ENCODE measurements at places on chromosomes 1 and 21.

GRCh38 chr1:115136106-115136505 lies 46.8 kb upstream of the TSPAN2 start:
- DNase-seq = no peak

GRCh38 chr1:39508857-39509305 lies 17.4 kb downstream of the BMP8A start:
- no peak for DNase-seq

- DNase-seq = no peak
Measured at GRCh38 chr1:29883986-29884385, 647.7 kb downstream of the PTPRU start.

- DNase-seq = no peak
Measured at GRCh38 chr1:153642161-153642560, 8.3 kb downstream of the CHTOP start.

GRCh38 chr1:22796642-22797041 lies 86.0 kb downstream of the EPHB2 start:
- no peak for DNase-seq

DNA sequence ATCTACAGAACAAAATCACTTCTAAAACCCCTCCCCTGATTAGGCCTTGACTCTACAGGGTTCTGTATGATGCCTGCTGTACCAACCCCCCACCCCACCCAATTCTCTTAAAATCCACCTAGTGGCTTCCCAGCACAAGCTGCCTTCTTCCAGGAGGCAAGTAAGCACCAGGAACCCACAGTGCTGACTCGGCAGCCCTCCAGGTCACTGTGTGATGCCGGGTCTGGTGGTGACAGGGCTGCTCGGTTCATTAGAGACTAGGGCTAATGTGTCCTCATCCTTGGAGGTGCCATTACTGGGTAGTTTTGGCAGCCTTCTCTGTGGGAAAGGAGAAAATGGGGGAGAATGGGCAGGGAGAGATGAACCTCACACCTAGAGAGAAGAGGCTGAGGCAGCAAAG lies 363.5 kb downstream of the PTPRU start:
- DNase-seq = no peak

- no peak for DNase-seq
Measured at GRCh38 chr21:43282358-43283120, 113.7 kb downstream of the CRYAA start.

DNA sequence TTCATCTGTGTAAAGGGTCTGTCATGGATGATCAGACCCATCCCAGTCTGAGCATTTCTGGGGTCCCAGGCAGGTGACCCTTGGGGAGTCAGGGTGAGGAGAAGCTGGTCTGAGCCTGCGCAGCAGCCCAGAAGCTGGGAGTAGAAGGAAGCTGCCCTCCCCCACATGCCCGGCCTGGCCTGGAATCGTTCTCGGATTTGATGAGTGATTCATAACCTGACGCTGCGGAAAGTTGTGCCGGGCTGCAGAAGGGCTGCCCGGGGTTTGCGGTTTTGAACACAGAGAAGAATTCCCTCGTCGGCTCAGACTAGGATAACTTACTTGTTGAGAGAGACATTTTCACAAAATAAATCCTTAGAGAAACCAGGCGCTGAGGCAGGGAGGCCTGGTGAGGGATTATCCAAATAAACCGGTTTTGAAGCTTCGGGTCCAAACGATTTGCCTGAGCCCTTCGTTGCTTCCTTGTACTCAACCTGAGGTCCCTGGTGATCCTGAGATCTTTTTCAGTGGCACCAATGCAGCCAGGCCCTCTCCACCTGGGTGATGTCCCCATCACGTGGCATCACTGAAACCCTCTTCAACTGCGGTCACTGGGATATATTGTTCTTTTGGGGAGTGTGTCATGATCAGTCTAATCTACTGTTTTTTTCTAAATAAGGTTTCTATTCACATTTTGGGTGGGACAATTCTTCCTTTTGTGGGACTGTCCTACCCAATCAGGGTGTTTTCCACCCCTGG lies 29.2 kb downstream of the EPHB2 start:
- DNase-seq = no peak

DNA sequence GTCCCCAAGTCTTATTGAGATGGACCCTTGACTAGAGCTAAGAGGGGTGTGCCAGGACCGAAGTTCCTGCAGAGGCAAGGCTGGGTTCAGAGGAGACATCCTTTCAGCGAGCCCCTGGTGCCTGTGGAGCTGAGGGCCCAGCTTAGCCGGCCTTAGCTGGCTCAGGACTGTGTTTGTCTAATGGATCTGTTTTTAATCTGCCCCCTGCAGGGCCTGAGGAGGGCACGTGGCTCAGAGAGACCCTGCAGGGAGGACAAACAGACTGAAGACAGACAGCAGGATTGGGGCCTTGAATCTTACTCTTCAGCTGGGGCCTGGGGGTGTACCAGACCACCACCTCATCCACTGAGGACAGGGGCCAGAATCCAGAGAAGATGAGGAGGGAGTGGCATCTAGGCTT lies 1.6 kb downstream of the CRABP2 start:
- DNase-seq = no peak

GRCh38 chr1:116934586-116935207 lies 25.0 kb downstream of the PTGFRN start:
- DNase-seq = no peak

DNA sequence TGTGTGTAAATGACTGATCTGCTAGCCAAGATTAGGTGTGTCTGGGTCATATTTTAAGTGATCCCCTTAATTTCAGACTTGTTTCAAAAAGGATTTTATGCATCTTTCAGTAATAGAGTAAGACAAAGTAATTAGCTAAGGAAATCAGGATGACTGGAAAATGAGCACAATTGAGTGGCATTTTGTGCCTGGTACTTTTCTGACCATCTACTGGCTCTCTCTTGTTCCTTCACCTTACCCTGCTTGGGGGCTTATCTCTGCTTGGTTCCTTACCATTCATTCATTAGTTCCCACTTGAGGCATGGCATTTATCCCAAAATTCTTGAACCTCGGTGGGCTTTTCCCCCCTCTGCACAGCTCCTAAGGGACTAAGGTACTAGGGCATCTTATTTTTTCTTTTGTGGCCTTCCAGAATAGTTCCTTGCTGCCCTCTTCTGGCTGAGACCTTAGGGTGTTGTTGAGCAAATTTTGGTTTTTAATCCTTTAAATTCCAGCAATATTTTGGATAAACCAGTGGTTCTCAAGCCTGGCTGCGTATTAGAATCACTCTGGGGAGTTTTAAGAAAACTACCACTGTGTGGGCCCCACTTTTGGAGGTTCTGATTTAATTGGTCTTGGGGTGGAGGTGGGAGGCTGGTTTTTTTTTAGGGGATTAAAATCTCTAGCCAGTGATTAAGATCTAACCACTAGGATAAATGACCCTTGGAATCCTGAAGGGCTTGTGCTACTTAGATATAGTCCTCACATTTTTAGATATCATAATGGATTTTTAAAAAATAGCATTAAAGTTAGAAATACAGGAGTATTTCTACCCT lies 50.8 kb downstream of the HS2ST1 start:
- no peak for DNase-seq

DNA sequence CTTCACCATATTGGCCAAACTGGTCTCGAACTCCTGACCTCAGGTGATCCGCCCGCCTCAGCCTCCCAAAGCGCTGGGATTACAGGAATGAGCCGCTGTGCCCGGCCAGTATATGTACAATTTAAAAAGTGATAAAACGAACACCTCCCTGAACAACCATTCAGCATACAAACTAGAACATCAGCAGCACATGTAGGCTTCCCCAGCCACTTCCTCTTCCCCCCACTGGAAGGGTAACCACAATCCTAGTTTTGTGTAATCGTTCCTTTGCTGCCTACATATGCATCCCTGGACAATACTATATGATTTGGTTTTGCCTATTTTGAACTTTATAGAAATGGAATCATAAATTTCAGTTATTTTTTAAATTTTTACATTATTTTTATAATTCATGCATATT lies 60.4 kb downstream of the DESI2 start:
- DNase-seq = no peak

DNA sequence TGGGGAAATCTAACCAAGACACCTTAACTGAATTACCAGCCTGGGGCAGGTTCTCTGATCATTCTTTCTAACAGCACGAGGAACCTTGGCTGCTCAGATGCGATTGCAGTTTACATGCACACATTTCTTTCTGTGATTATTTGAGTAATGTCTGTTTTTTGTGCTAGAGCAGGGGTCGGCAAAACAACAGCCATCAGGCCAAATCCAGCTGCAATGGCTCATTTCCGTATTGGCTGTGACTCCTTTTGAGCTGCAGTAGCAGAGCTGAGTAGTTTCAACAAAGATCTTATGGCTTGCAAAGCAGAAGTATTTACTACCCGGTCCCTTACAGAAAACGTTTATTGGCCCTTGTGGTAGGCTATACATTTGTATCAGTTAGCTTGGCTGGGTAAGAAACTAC lies 37.1 kb downstream of the ZBTB18 start:
- no peak for DNase-seq

- peak; percentile 16 for DNase-seq
Measured at GRCh38 chr1:113812661-113813135, 422 bp upstream of the RSBN1 start.

- no peak for DNase-seq
Measured at GRCh38 chr1:48536477-48536876, 64.5 kb upstream of the SPATA6 start.

DNA sequence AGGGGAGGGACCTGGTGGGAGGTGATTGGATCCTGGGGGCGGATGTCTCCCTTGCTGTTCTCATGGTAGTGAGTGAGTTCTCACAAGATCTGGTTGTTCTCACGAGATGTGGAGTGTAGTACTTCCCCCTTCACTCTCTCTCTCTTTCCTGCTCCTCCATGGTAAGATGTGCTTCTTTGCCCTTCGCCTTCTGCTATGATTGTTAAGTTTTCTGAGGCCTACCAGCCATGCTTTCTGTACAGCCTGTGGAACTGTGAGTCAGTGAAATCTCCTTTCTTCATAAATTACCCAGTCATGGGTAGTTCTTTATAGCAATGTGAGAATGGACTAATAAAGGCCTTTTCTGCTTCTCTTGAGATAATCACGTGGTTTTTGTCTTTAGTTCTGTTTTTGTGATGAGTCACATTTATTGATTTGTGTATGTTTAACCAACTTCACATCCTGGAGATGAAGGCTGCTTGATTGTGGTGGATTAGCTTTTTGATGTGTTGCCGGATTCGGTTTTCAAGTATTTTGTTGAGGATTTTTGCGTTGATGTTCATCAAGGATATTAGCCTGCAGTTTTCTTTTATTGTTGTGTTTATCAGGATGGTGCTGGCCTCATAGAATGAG lies 45.5 kb downstream of the RABGAP1L start:
- DNase-seq = no peak

- no peak for DNase-seq
Measured at GRCh38 chr1:182015360-182015759, 46.2 kb downstream of the ZNF648 start.

DNA sequence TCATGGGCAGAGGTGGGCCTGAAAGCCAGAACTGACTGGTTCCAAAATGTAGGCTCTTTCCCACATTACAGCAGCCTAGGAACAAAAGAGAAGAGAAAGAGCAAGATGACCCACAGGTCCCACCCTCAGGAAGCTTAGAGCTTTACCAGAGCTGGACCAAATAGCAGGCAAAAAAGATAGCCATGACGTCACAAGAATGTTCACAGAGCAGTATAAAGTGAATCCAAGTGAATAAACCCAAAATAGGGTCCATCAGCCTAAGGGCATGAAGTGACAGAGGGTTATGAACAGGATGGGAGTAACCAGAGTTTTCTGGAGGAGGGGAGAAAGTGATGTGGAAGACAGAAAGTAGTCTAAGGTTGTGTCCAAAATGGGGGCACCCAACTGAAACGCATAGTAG lies 221.2 kb downstream of the KCNH1 start:
- DNase-seq = no peak

DNA sequence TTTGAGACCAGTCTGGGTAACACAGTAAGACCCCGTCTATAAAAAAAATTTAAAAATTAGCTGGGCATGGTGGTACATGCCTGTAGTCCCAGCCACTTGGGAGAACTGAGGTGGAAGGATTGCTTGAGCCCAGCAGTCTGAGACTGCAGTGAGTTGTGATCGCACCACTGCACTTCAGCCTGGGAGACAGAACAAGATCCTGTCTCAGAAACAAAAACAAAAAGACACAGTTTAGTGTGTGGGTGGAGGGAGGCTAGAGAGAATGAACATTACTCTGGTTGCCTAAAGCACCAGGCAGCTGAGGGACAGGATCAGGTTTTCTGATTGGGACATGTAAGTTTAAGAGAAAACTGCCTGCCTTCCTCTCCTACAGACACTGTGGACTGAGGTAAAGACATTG lies 42.3 kb downstream of the VAMP4 start:
- DNase-seq = no peak

DNA sequence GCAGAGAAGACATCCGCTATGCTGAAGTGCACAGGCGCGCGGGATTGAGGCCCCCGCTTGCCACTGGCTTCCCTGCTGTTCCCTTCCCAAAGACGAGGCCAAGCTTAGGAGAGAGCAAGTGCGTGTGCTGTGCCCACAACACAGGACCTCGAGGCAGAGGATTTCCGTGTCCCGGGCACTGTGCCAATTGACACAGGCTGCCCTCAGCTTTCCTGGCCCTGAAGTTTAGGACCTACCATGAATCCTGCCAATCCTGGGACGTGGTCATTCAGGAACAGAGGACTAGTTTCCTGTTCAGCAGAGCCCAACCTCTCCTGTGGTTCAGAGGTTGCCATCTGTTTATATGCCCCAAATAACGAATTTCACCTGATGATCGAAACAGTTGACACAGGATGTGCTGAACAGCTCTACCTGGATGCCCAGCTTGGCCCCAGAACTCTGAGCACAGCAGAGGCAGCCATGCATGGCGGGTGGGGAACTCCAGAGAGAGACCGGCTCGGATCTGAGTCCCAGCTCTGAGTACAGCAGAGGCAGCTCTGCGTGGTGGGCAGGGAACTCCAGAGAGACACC lies 22.0 kb downstream of the SLC37A1 start:
- DNase-seq = no peak

GRCh38 chr1:150164779-150165178 lies 15.1 kb downstream of the PLEKHO1 start:
- DNase-seq = no peak

DNA sequence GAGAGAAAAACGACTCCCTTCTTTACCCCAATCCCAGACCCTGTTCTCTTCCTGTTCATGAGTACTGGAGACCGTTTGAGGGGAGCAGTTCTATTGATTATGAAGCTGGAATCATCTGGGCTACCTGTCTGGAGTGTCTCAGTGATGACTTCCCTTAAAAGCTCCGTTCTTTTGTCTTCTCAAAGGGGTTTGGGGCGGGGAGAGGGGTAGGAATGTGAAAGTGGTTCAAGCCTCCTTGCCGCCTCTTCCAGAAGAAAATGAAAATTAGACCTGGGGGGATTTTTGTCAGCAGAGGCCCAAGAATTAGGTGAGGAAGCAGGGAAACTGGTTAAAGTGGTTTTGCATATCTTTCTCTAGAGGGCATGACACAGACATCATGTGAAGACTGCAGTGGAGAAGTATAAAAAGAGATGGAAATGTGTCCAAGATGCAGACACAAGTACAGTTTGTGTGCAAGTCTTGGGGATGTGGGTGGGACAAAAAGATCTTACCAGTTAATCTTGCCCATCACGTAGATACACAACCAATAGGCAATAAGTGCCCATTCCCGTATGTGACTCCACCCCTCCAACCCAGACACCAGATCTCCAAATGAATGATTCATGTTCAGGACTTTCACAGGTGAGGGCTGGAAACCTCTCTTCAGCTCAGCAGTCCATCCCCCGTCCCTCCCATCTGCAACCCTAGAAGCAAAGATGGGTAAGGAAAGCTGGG lies 470 bp upstream of the MTMR11 start:
- DNase-seq = no peak

GRCh38 chr1:154478639-154479038 lies 23.4 kb upstream of the TDRD10 start:
- no peak for DNase-seq

All from stimulated activated CD4-positive, alpha-beta T cell treated with anti-CD3 and anti-CD28 coated beads, Interleukin-2, amount 100 ng/mL, for 24 hours (primary cell).